ENCODE measurements at places on chromosomes 2 and 18.

- no peak for DNase-seq
Observed at GRCh38 chr2:628651-629050, 48.6 kb downstream of the TMEM18 start.

GRCh38 chr18:58174285-58174684 lies 130.3 kb downstream of the NEDD4L start:
- DNase-seq: no peak

DNA sequence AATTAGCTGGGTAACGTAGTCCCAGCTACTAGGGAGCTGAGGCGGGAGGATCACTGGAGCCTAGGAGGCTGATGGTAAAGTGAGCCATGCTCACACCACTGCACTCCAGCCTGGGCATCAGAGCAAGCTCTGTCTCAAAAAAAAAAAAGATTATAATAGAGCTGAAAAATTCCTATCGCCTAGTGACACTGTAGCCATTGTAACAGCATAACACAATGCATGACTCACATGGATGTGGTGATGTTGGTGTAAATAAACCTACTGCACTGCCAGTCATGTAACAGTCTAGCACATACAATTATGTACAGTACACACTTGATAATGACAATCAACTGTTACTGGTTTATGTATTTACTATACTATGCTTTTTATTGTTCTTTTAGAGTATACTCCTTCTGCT lies 39.6 kb downstream of the MGAT4A start:
- no peak for DNase-seq

GRCh38 chr2:148548716-148549400 lies 95.7 kb upstream of the EPC2 start:
- no peak for DNase-seq

DNA sequence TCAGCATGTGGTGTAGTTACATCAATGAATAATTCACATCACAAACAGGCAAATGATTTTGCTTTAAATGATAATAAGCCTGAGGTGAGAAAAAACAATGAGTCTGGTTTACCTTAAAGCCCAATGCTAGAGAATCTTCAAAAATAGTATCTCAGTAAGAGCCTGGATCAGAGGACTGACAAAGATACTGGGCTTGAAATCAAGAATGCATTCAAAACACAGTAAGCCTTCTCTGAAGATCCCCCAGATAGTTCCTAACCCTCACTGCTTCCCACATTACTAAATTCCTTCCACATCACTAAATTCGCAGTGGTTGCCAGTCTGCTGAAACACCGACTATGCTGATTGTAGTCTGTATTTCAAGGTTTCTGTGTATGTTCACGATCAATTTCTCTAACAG lies 514.9 kb downstream of the SUCLG1 start:
- DNase-seq: no peak

All from NCI-H1048 (cell line).